ENCODE measurements at places on chromosomes 6 and 20. TPM values are rescaled to one million over a fixed set of nuclear protein-coding genes. Genes with fewer than 3 reads are reported as not detected.

- no peak for DNase-seq
Measured at GRCh38 chr6:154229786-154230185, 126.8 kb downstream of the IPCEF1 start.

- peak; percentile 16 for DNase-seq
Measured at GRCh38 chr6:17086469-17086868, 15.4 kb upstream of the STMND1 start.

DNA sequence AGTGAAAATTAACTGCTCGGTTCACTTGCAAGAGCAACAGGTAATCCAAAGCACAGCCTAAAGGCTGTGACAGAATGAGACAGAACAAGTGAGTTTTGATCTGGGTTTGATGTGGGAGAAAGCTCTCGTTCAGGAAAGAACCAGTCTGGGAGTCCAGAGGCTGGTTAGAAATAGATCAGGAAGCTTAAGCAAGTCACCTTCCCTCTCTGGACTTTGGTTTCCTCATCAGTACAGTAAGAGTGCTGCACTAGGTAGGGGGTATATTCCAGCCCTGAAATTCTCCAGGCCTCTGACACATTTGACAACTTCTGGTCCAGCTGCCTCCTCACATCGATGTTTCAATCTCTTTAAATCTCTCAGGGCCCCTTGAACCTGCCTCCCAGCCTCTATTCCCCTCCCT is 33.7 kb upstream of the MDGA1 start:
- no peak for DNase-seq

DNA sequence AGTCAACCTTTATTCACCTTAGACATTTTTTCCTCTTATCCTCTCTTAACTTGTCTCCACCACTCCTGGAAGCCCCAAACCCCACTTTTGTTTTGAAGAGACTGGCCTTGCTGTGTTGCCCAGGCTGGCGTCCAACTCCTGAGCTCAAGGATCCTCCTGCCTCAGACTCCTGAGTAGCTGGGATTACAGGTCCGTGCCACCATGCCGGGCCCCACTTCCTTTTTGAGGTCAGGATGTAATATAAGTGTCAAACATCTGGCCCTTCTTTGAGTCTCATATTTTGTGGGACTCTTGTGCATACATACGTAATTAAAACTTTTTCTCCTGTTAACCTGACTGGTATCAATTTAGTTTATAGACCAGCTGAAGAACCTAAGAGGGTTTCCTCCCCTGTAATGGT is 1.4 kb upstream of the CDK19 start:
- no peak for DNase-seq

NOTCH4 gene
- 0.27 TPM for total RNA-seq

- DNase-seq, result no peak
Measured at GRCh38 chr20:11626551-11626950, 291.1 kb upstream of the BTBD3 start.

DNA sequence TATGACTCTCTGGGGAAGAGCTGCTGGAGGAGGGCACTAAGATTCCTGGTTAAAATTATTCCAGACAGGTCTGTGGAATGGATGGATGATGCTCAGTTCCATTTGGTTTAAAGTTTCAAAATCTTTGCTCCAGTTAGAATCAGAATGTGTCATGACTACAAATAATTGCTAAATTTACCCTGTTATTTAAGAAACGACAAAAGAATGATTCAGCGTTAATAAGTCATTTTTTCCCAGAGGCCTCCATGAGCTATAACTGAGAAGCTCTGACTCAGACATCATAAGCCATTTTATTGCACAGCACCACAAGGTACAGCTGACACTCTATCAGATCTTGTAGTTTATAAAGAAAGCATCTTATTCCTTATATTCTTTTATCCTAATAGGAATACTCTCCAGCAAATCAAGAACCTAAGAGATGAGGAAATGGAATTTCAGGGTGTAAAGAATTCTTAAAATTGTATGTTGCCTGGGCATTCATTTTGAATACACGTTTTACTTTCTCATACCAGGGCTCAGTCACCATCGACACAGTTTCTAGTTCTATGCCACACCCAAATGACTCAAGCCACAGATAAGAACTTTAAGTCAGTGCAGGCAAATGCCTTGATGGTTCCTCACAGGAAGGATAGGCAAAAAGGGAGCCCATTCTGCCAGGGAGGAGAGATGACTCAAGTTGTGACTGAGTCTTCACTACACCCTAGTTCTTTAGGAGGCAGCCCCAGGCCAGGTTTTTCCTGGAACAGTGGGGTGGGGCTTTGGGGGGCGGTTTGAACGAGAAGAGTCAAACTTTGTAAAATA is 636.0 kb downstream of the MMUT start:
- DNase-seq, result no peak

GRCh38 chr6:109483735-109484057 is 677 bp upstream of the ZBTB24 start:
- DNase-seq, result peak; percentile 34

GRM1 gene
- not detected for total RNA-seq

AURKA gene
- 100 TPM for total RNA-seq

GRCh38 chr6:131807644-131808459 is at the start of gene ENPP1:
TSS of gene ENPP1 (plus strand) at chr6:131808020. CDS start at chr6:131808036, 16 bp downstream.
- peak; percentile 76 for DNase-seq

DNA sequence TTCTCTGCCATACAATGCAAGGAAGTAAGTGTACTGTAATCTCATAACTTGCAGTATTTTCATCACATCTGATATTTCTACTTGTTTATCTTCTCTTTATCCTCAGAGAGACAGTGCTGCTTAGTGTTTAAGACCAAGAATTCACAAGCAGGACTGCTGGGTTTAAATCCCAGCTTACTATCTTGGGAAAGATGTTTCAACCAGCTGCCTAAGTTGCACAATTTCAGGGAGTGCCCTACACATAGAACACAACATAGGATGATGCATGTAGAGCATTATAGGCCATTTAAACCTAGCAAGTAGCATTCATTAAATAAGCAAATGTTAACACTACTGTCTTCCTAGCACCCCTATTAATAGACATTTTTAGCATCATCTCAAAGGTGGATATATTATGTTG is 205.2 kb upstream of the CEP162 start:
- DNase-seq, result no peak

DNA sequence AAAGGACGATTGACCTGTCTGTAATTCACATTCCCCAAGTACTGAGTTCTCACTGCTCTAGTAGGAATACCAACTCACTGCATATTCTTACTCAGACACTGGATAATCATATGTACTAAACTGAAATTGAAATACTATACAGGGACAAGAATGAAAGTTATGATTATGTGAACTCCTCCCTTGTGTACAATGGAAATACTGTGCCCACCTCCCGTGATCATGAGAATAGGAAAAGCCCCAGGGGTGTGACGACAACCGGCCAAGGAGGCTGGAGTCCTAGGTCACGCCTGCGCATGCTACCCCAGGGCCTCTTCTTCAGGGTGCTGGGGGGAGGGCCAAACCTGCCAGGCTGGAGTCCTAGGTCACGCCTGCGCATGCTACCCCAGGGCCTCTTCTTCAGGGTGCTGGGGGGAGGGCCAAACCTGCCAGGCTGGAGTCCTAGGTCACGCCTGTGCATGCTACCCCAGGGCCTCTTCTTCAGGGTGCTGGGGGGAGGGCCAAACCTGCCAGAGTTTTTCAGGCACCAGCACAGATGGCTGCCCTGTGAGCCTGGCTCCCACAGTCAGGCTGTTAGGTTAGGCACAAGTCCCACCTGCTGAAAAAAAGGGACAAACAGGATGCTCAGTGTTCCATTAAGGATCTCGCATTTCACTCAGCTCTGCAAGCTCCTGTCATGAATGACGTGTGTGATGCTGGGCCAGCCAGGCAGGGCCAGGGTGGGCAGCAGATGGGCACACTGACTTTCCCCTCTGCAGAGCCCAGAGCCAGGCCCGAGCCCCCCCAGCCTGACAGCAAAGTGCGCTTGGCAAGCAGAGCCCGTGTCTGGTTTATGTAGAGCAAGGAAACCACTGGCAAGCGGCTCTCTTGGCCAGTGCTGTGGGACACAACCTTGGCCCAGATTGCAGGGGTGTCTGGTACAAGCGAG is 107.7 kb downstream of the FOXF2 start:
- peak; percentile 98 for DNase-seq

DNA sequence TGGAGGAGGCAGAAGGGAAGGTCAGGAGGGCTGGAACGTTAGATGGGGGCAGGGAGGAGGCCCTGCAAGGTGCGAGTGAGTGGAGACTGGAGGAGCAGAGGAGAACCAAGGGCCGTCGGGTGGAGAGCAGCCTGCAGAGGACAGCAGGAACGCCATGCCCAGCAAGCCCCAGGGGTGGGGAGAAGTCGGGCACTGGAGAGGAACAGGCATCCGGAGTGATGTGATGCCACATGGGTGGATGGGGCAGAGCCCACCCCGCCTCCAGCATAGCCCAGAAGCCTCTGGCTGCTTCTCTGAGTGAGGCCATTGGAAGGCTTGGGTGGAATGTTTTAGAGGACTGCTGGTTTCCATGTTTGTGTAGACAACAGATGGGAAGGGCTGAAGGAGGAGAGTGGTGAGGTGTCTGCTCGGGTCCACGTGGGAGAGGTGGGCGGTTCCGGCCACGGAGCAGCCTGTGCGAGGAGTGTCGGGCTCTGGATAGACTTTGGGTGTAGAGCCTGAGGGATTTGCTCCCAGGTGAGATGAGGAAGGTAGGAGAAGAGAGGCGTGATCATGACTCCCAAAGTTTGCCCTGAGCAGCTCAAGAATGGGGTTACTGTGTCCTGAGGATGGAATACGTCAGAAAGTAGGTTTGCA is 221.4 kb downstream of the SMOC2 start:
- DNase-seq, result no peak

GRCh38 chr6:158569036-158569435 is 9.1 kb downstream of the TMEM181 start:
- DNase-seq, result no peak

SALL4 gene
- total RNA-seq, result 55.8 TPM

DNA sequence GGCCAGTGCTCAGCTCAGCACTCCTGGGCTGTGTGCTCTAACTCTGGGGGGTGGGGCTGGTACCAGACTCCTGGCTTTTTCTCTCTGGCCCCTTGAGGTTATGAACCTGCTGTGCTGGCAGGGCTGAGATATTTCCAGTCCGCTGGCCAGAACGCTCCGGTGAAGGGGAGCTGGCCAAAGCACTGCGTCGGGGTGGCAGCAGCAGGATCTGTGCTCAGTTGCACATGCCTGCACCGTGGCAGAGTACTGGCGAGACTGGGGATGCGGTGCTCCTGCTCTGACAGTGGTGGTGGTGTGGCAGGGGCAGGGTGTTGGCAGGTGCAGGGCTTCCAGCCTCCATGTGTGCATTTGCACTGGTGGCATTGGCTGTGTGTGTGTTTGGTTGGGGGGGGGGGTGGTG is 374.4 kb downstream of the PHF3 start:
- peak; percentile 14 for DNase-seq

DNA sequence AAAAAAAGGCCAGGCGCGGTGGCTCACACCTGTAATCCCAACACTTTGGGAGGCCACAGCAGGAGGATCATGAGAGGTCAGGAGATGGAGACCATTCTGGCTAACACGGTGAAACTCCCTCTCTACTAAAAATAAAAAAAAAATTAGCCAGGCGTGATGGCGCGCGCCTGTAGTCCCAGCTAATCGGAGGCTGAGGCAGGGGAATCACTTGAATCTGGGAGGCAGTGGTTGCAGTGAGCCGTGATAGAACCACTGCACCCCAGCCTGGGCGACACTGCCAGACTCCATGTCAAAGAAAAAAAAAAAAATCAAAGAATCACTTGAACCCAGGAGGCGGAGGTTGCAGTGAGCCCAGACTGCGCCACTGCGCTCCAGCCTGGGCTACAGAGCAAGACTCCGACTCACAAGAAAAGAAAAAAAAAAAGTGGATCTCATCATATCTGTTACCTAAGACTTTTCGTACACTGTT is 4.2 kb downstream of the RBM39 start:
- DNase-seq, result no peak

DNA sequence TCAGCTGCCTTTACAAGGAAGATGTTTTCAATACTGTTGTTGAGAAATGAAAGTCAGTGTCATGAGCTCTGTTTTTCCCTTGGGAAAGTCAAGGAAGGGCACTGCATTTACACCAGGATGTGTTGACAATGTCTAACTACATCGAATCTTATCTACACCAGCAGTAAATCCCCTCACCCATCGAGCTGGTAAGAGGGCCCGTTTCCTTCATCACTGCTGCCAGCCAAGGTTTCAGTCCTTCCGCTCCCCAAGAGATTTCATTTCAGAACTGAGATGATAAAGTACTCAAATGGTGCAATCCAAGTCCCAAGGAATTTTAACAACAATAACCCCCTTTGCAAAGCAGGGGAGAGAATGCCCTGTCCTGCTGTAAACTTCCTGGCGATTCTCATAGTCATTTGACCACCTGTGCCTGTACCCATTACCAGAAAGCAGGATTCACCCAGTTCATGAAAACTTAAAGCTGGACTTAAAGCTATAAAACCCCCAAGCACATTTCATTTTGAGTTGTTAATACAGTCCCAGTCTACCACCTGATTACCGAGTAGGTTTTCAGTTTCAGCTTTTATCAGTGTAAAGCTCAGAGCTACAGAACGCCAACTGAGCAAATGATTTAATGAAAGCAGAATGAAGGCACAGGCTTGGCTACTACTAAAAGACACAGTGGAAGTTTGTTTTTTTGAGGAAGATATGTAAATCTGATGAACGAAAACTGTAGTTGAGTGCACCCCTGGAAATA is 122.5 kb upstream of the TAB2 start:
- no peak for DNase-seq

EYS gene
- not detected for total RNA-seq

GRCh38 chr6:3310703-3311102 is 52.0 kb downstream of the PSMG4 start:
- no peak for DNase-seq

GRCh38 chr6:80535914-80536565 is 429.6 kb downstream of the BCKDHB start:
- DNase-seq, result no peak

CUL7 gene
- 33.1 TPM for total RNA-seq

- no peak for DNase-seq
Measured at GRCh38 chr20:50918403-50918802, 12.8 kb downstream of the ADNP start.

GHRH gene
- total RNA-seq, result not detected

- no peak for DNase-seq
Measured at GRCh38 chr20:44497761-44498160, 22.1 kb downstream of the TTPAL start.

- DNase-seq, result no peak
Measured at GRCh38 chr6:107509506-107509905, 19.6 kb downstream of the SOBP start.

- no peak for DNase-seq
Measured at GRCh38 chr6:121531658-121532169, 96.3 kb downstream of the GJA1 start.

DNA sequence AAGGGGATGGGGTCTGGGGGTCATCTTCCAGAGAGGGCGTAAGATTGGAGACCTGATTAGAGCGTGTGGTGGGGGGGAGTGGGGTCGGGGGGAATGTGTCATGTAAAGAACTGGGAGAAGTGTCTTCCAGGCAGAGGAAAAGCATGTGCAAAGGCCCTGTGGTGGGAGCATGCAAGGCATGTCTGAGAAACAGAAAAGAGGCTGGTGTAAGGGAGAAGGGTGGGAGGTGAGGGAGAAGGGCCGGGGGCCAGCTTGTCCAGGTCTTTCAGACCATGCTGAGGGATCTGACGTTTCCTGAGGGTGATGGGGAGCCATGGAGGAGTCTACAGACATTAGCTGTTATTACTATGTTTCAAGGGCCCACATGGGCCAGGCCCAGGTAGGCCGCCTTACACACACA is 30.4 kb upstream of the FKBP1A start:
- DNase-seq, result no peak
